ENCODE measurements at places on chromosomes 3 and 15.

DNA sequence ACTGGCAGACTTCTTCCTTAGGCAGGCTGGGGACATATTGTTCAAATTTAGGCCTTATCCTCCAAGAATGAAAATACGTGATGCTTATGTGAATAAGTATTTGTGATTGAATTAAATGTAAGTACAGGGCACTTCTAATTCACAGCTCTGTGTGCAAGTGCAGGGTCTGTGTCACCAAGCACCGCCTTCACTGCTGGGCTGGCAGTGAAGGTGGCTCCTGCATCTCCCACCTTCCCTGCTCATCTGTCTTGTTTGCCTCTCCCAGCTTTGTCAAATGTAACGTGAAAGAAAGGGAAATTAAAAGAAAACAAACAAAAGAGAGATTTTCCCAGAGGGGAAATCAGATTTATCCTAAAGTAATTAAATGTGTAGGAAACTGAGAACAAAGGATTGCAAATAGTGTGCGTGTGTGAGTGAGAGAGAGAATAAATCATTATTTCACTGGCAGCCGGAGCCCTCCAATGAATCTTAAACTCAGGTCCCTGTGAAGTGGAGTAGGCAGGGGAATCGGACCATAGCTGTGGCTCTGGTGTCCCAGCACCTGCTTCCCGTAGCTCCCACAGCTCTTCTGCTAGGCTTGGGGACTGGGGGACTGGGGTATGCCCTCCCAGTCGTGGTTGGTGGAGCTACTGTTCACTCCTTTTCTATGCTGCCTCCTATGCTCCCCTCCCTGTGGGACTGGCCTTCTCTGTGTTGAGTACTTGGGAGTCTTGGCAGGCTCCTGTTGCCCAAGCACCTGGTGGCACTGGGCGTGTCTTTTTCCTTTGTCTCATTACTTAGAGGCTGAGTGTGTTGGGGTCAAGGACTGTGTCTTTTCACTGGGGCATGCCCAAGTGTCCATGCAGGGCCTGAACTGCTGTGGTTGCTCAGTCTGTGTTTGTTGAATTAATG, 222.2 kb downstream of the EPHB1 start:
- DNase-seq = no peak

GRCh38 chr3:9498781-9499180, 54.8 kb downstream of the LHFPL4 start:
- DNase-seq = no peak

- DNase-seq = no peak
These were observed 168.8 kb downstream of the NUP210 start for GRCh38 chr3:13251166-13251903.

- no peak for DNase-seq
These were observed 81.5 kb downstream of the C3orf70 start for GRCh38 chr3:185071287-185071800.
